Glutamatergic neuron (in vitro differentiated cells): ENCODE measurements at places on chromosomes 3 and 15. TPM values are rescaled to one million over a fixed set of nuclear protein-coding genes. Genes with fewer than 3 reads are reported as not detected.

UACA gene
- 5.2 TPM for total RNA-seq

STAB1 gene
- total RNA-seq, result 6.3 TPM

CCR2 gene
- not detected for total RNA-seq

HACL1 gene
- 19.0 TPM for total RNA-seq

LOXL1 gene
- total RNA-seq, result 163 TPM

MYL3 gene
- not detected for total RNA-seq

SETMAR gene
- total RNA-seq, result 31.6 TPM

NPAP1 gene
- total RNA-seq, result 0.07 TPM

DNA sequence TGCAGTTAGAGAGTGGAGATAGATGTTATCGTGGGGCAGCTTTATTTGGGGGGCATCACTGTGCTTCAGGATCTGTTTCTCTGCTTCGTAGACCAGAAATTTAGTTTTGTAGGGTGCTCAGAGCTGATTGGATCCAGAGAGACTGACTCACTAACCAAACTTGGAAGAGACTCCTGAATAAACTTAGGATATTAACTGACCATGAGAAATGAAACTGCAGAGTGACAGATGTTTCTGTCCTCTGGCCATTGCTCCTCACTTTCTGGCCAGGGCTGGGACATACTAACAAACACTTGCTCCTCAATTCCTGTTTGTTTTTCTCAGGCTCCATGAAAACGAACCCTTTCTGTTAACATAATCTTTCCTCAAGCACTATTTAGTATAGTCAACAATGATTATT lies 4.3 kb downstream of the ZNF592 start:
- DNase-seq, result no peak

GRCh38 chr15:55118344-55118870 lies 78.3 kb downstream of the RSL24D1 start:
- DNase-seq, result no peak

DNA sequence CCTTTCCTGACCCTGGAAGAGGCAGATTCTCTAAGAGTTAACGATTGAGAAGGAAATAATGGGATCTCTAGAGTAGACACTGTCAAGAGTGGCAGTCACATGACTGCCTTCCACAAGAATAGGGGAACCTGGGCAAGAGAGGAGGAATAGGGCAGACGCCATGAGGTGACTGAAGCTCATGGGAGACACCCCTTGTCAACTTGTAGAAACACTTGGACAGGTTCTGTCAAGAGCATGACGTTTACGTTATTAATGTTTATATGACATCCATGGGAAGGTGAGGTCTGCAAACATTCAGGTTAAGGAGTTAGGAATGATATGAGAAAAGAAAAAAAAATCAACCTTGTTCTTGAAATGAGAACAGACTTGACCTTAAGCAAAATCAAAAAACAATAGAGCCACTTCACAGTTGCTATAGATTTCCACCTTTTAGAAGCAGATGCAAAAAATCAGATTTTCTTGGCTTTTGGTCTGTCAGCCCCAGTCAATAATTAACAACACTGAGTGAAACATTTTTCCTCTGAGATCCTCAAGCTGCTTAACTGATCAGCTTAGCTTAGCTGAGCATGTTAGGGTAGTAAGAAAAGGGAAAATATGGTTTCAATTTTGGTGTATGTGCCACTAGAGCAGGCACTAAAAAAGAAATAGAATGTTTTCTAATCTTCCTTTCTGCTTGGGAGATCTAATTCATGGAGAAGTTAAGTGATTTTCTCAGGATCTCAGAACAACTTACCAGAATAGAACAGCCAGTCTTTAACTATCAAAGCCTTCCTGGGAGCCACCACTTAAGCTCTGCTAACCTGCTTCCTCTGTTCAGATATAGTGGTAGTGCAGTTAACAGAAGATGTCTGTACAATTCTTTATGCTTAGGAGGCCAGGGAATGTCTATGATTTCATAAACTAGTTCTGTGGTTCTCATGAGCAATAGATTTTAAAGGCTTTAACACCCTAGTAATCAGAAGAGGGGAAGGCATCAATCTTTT lies 116.9 kb downstream of the B3GALNT1 start:
- DNase-seq, result no peak

GRCh38 chr3:20890111-20890519 lies 704.1 kb upstream of the SGO1 start:
- no peak for DNase-seq

DNA sequence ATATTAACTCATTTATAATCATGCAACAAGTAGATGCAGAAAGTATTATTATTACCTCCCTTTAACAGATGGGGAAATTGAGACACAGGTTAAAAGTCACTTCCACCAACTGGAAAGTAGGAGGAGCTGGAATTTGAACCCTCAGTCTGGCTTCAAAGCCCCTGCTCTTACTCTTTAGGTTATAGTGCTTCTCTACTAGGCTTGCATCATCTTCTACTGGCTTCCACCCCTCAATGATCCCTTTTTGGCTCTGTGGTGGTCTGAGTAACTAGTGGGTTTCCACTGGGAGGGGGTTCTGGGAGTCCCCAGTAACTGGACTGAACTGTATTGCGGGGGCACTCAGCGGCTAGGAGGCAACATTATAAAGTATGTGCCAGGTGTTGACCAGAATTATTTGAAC lies 91.0 kb downstream of the CTNNB1 start:
- no peak for DNase-seq

- DNase-seq, result no peak
Measured at GRCh38 chr3:146280864-146281263, 30.0 kb upstream of the PLSCR4 start.

GRCh38 chr3:170275832-170276231 lies 53.6 kb downstream of the PRKCI start:
- no peak for DNase-seq

DNA sequence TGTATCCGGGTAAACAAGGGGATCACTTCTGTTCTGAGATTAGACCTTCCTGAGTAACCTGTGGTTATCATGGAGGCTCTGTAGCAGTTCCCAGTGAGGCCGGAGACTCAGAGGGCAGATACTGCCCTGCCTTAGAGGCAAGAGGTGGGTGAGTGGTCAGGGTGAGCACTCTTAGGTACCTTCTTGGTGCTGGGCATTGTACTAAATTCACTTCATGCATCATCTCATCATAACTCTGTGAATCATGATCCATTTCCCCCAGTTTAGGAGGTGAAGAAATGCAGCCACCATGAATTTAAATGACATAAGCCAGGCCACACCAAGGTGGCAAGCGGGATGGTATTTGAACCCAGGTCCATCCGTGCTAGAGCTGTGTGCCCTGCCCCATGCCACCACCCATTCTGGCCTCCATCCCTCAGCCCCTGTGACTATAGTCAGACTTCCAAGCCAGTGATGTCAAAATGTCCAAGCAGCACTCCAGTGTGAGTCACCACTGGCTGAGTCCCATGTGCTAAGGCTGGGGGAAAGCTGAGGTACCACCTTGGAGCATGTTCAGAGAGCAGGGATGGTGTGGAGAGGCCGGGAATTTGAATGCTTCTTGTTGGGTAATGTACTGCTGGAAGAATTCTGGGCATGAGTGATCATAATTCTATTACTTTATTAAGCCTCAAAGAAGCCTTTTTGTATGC lies 88.8 kb downstream of the EPHB1 start:
- no peak for DNase-seq

DNA sequence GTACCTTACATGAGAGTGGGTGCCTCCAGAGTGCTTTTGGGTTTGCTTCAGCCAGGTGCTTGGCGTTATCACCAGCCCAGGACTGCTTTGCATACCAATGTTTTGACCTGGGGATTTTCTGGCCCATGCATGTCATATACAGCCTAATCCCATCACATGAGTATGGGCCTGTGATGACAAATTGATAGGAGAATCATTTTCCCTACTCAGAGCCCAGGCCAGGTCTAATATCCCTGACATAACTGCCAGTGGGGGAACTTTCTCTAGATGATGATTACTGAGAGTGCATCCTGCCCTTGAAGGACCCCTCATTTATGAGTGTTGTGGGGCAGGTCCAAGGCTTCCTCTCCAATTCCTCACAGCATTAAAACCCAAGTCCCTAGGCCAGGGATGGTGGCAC lies 197.5 kb upstream of the LYSMD4 start:
- no peak for DNase-seq

DNA sequence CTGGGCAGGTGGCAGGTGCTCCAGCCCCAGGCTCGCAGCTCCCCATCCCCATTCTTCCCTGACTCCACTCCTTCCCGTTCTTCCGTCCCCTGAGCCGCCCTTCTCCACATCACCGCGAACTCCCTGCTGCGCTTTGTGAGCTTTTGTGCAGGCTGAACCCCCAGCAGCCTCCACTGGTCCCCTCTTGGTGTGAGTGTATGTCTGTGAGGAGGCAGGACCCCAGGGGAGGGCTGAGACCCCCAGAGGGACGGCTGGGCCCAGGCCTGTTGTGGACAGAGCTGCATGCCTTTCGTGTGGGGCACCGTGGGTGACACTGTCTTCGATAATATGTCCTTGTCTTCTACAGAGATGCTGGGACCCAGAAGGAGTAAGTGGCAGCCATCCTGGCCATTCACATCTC lies 7.3 kb upstream of the ITIH3 start:
- peak; percentile 9 for DNase-seq

GRCh38 chr3:181230258-181230657 lies 240.7 kb upstream of the DNAJC19 start:
- no peak for DNase-seq

DNA sequence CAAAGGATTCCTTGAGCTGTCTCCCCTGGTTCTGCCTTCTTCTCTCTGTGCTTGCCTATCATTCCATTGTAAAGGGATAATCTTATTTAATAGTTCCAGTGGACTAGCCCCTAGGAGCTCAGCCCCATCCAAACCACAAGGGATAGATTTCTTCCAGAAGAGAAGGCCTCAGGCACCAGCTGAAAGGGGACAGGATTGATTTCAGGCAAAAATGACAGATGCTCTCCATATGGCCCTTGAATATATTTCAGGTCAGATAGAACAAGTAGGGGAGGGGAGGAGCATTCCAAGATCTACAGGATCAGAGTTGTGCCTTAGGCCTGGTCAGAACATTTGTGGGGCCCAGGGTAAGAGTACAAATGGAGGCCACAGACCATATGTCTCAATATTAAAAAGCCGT lies 85.3 kb downstream of the RPLP1 start:
- DNase-seq, result no peak

DNA sequence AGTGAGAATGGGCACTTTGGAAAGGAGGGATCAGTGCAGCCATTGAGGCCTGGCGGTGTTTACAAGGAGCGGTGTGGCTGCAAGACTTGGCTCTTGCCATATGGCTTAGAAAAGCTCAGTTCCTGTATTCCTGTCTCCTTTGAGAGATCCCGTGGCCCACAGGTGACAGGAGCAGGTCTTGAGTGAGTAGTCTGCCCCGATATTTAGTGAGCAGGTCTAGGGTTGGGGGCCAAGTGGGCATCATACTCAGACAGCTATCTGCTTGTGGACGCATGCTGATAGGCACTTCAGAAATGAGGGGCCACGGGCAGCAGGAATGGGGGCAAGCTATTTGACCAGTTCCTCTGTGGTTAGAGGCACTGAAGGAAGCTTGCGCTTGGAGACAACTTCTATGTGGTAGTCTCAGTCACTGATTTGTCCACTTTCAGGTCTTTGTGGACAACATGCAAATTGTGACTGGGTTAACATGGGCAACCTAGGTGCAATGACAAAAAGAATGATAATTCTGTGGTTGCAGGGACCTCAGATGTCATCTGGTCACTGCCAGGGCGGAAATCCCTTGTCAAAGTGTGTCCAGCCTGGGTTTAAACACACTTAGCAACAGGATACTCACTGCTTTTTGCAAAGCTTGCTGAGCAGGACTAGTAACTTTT lies 1.1 kb downstream of the TMED3 start:
- no peak for DNase-seq

- DNase-seq, result no peak
Measured at GRCh38 chr3:108479224-108479623, 31.2 kb downstream of the MYH15 start.

- DNase-seq, result no peak
Measured at GRCh38 chr3:17823816-17824215, 81.4 kb upstream of the TBC1D5 start.

DNA sequence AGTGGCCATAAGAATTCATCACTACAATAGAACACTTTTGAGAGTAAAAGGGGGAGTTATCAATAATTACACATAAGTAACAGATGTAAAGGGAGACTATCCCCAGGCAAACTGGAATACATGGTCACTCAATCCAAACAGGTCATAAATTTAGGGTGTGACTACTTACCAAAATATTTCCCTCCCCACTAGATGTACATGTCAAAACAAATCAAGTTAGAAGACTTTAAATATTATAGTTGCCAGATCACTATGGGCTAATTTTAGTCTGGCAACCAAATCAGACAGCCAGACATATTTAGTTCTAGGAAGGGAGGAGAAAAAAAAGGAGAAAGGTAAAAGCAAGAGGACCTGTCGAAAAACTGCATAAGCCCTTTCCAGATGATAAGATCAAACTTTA lies 23.1 kb downstream of the SLC24A5 start:
- no peak for DNase-seq

GRCh38 chr15:85584872-85585271 lies 204.5 kb downstream of the AKAP13 start:
- DNase-seq, result no peak

GRCh38 chr3:172675441-172676193 lies 35.2 kb downstream of the NCEH1 start:
- DNase-seq, result no peak

DNA sequence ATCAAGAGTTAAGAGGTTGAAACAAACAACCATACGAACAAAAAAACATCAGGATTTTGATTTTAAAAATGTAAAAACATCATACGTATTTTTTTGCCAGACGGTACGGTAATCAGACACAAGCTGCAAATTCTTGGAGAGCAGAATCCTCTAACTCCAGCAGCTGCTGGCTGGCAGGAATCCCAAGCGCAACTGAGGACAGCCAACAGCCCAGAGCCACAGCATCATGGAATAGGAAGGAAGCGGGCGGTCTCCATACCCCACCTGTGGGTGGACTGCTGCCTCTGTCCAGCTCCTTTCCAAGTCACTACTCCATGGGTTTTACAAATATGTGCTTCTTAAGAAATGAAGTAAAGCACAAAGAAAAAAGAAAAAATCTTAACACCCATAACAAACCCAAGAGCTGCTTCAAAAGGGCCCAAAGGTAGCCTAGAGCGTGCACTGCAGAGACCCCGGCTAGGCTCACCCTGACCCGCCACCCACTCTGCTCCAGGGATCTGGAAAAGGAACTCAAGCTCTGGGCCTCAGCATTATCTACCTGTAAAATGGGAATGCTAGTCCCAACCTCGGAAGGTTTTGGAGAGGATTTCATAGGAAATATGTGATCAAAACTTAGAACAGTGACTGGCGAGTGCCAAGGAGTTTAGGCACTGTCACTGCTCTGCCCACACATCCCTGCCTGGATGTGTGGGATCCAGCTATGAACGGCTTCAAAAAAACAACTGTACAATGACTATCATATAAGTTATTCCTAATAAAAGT lies 33.4 kb downstream of the ZXDC start:
- no peak for DNase-seq

GRCh38 chr15:99546441-99547100 lies 19.2 kb upstream of the MEF2A start:
- DNase-seq, result no peak
